ENCODE measurements at places on chromosomes 16 and 17.

DNA sequence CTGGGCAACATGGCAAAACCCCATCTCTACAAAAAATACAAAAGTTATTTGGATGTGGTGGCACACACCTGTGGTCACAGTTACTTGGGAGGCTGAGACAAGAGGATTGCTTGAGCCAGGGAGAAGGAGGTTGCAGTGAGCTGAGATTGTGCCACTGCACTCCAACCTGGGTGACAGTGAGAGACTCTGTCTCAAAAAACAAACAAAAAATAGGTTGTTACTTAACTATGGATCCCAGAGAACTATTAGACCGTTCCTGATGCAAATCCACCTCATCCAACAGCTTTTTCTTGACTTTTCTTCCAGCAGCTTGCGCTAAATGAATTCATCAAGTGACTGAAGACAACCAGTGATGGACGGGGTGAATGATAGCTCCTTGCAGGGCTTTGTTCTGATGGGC lies at the start of gene OR2C1:
Gene OR2C1 (plus strand): TSS at position 301 of the 400 bp plus-strand sequence. CDS start 52 bp downstream, at position 353.
- DNase-seq: no peak

DNA sequence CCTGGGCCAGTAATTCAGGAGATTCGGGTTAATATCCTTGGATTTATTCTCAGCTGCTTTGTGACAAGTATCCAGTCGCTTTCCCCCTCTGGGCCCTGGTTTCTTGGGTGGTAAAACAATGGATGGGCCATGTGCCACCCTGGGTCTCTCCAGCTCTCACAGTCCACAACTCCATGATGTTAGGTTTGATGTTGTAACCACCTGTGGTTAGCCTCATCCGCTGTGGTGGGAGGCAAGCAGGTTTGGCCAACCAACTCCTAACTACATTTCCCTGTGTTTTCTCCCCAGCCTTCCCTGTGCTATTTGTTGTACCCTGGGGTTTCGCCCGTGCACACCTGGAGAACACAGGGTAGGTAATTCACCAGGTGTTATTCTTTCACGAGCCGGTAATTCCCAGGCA lies 35.1 kb downstream of the GLP2R start:
- no peak for DNase-seq

GRCh38 chr16:13961099-13961811 lies 41.3 kb downstream of the ERCC4 start:
- no peak for DNase-seq

DNA sequence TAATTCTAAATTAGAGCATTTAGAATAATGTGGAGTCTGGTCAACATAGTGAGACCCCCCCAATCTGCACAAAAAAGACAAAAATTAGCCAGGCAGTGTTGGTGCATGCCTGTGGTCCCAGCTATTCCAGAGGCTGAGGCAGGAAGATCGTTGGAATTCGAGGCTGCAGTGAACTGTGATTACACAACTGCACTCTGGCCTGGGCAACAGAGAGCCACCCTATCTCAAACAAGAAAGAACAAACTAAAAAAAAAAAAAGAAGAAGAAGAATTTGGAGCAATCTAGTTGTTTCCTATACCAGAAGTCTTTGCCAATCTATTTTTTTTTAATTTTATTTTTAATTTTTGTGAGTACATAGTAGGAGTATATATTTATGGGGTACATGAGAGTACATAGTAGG lies 6.0 kb downstream of the CETP start:
- DNase-seq: no peak

- DNase-seq: no peak
These were observed 20.9 kb downstream of the NLRP1 start for GRCh38 chr17:5563456-5563855.

- no peak for DNase-seq
These were observed 30.1 kb upstream of the ABCC1 start for GRCh38 chr16:15919331-15919730.

- DNase-seq: no peak
These were observed 817 bp downstream of the NME1 start for GRCh38 chr17:51154176-51154575.

GRCh38 chr17:74216505-74216904 lies 3.1 kb downstream of the TTYH2 start:
- DNase-seq: no peak

- no peak for DNase-seq
These were observed 8.9 kb downstream of the METTL22 start for GRCh38 chr16:8630255-8630953.

DNA sequence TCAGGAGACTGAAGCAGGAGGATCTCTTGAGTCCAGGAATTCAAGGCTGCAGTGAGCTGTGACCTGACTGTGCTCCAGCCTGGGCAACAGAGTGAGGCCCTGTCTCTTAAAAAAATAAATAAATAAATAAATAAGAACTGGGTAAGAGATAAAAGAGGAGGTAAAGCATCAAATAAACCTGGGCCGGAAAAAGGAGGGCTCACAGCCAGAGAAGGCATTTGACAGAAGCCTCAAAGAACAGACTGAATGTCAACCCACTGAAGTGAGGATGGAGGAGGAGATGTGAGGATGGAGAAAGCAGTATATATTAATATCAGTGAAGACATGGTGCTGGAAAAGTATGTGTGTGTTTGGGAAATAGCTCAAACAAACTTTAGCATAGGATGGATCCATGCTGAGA lies 6.1 kb downstream of the NOG start:
- no peak for DNase-seq

DNA sequence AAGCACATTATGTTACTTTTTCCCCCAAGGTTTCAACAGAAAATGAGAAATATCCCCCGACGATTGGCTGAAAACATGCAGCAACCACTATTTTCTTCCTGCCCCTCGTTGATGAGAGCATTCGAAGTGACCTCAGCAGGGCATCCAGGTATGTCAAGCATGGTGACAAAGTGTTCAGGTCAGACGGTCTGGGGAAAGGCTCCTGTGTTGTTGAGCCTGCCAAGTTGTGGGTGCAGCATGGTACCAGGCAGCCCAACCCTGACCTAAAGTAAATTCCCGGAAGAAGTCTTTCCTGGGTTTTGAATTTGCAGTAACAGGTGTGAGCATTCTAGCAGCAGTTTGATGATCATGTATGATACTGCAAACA lies 51.7 kb upstream of the SEC14L1 start:
- no peak for DNase-seq

DNA sequence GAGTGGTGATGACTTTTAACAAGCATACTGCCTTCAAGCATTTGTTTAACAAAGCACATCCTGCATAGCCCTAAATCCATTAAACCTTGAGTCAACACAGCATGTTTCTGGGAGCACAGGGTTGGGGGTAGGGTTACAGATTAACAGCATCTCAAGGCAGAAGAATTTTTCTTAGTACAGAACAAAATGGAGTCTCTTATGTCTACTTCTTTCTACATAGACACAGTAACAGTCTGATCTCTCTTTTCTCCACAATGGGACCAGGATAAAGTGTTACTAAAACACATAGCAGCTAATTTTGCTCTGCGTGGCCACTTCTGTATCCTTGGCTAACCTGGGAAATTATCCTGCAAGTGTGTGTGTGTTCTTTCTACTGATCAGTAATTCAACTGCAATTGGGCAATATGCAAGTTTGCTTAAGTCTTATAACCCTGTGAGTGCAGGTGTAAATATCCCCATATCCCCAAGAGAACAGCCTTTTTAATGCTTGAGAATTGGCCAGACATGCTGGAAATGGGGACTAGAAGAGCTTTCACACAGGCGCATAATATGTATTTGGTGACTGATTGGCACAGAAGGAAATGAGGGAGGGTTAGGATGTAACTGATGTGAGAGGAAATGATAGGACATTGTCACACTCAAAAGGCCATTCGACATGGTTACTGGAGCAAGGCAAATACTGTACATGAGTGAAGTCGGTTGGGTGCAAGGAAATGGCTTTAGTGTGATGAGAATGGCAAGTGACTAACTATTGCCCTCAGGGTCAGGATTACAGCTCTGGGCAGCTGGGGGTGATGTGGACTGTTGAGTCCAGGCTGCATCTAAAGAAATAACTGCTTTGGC lies 10.8 kb upstream of the ANKS4B start:
- DNase-seq: no peak

DNA sequence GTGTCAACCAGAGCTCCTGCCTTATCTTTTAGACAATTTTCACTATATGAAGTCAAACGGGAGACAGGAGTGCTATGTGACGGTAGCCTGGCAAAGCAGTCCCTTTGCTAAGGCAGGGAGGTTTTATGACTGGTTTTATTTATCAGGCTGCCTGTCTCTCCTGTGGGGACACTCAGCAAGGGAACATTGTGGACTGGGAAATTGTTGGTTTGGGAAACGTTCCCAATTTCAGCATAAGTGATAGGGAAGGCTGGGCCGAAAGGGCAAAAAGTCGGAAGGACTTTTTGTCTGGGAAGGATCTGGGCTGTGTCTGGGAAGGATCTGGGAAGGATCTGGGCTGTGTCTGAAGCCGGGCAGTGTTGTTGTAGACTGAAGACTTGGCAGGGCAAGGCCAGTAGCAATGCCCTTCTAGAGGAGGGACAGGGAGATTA lies 211.2 kb downstream of the PARN start:
- no peak for DNase-seq

DNA sequence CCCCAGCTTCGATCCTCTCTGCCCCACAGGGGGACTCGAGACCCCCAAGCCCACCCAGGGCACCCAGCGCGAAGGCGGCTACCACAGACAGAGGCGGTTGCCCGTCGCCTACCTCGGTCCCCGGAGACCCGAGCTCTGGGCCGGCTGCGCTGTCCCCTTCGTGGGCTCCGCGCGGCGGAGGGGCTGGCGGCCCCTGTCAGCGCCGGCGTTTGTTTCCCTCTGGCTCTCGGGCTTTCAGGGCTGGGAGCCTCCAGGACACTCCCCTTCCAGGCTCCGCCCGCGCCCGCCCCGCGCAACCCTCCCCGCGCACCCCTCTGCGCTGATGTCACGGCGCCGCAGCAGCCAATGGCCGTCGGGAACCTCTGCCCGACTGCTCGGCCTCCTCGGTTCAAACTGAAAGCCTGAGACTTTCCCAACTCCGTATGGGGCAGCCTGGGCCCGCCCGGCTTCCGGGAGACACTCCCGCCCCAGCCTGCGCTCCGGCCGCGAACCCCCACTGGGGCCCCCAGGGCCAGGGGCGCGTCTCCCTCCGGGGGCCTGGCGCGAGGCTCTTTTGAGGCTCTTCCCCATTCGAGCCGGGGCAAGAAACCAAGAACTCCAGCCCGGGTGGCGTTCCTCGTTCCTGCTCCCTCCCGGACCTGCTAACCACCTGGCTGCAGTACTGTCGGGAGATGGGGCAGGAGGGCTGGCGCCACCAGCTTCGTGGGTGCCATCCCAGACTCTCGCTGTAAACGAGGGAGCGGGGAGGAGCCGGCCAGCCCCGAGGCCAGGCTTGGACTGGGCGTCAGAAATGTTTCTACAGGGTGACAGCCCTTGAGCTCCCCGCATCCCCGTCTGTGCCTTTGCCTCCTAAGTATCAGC lies at the start of gene CDC42EP4:
Gene CDC42EP4 (minus strand): TSS at position 221 of the 861 bp plus-strand sequence. CDS start 25,501 bp downstream, outside the sequence.
- peak; percentile 63 for DNase-seq
